ENCODE measurements at places on chromosomes 1 and 21.
A peak's percentile ranks its signal among the peaks of the same experiment; 100 is the strongest.

DNA sequence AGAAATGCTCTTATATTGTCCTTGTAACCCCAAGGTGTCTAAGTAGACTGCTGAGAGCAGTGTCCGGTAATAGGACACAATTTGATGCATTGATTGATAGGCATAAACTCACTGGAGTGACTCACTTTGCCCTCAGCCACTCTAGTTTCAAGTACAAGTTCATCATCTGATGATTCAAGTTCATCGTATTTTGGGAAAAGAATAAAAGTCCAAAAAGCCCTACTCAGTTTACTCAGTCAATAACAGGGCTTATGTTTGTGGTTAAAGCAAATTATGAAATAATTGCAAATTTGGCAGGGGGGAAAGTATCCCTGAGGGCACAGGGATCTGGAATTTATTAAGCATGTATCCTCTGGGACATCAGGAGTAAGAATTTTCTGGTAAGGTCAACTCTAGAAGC, 7.6 kb upstream of the ATF3 start:
- no peak for DNase-seq

- no peak for DNase-seq
Observed at GRCh38 chr1:12539705-12540579, 78.1 kb downstream of the DHRS3 start.

DNA sequence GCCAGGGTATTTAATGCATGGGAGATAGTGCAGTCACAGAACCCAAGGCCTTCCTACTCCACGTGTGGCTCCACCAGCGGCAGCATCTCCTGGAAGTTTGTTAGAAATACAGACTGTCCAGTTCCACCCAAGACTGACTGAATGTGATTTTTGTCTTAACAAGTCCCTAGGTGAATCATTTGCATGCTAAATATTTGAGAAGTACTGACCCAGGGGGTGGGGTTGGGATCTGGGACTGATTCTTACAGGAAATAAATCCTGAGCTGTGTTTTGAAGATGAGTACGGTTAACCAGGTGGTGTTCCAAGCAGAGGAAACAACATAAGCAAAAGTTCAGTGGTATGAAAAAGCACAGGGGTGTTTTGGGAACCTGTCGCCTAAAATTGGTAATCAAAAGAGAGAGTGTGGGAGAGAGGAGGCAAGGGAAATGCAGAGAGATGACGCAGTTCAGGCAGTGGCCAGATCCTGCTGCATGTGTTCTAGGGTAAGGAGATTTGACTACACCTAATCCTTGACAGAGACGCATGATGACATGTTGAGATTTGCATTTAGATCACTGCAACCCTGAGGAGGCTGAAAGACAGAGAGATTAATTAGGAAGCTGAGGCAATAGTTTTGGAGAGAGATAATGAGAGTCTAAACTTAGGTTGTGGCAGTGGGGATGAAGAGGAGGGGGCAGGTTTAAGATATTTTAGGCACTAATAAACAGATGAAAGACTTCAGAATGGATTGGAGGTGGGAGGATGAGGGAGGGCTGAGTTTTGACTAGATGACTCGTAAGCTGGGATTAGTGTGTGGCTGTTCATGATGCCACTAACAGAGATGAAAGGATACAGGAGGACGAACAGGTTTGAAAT, 3.7 kb upstream of the ZNF326 start:
- DNase-seq: no peak

DNA sequence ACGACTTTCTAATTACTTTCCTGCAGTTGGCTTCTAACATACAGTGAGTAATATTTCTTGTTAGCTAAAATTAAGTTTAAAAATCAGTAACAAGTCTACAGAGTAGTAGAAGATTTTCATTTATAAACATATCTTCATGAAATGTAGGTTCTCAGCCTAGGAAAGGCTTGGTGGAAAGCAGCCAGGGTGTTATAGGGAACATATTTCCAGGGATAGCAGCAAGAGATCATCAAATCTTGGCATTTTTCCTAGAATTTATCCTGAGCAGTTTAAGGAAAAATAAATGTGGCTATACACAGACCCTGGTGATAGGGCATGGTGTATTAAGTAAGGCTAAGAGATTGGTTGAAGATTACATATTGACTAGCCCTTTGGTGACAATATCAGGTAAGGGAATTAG, 203.5 kb upstream of the NEGR1 start:
- DNase-seq: no peak

- DNase-seq: no peak
Observed at GRCh38 chr1:192459467-192459866, 116.1 kb upstream of the RGS1 start.

DNA sequence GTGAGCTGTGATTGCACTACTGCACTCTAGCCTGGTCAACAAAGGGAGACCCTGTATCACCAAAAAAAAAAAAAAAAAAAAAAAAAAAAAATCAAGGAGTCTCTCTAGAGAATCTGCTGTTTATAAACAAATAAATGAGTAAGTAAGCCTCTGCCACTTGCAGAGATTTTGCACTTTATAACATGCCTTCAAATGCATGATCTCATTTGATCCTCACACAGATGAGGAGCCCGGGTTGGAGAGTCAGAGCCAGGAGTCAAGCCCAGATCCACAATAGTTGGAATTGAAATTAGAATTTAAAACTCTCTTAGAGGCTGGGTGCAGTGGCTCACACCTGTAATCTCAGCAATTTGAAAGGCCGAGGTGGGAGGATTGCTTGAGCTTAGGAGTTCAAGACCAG, 4.0 kb downstream of the PRELP start:
- no peak for DNase-seq

GRCh38 chr1:186082235-186082937, 292.7 kb downstream of the TPR start:
- peak; percentile 99 for DNase-seq

DNA sequence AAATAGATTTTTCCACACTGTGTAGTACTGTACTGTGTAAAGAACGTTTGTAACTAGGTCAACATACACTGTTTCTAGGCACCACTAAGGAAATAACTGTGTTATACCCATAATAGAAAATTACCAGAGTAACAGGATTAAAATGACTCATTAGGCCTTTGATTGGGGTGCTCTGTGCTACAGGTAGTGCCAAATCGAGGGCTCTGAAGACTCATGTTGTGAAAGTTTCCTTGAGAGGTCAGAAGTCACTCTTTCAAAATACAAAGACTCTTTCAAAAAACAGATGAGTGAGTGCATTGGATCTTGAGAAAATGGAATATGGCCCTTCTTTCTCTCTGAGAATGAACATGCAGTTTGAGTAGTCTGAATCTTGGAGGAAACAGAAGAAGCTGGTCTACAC, 143.0 kb downstream of the MRPL39 start:
- no peak for DNase-seq

DNA sequence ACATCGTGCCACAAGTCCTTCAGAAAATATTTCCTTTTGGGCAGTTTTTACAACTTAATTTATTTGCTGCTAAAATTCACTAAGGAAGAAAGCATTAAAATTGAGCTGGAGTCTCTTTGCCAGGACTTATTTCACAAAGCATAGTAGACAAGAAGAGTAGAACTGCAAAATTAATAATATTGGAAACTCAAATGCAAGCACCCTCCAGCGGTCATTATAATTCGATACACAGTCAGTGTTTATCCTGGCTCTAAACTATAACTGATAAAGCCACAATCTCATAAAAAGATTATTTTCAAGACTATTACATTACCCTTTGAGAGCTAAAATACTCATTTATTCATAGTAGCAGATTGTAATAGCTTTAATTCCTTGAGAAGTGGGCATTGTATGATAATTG, 655.4 kb downstream of the RWDD3 start:
- DNase-seq: no peak

- DNase-seq: peak; percentile 40
Observed at GRCh38 chr21:18249672-18250071, 5.0 kb downstream of the CHODL start.

GRCh38 chr1:144551543-144552424, 40.9 kb upstream of the PPIAL4F start:
- no peak for DNase-seq

DNA sequence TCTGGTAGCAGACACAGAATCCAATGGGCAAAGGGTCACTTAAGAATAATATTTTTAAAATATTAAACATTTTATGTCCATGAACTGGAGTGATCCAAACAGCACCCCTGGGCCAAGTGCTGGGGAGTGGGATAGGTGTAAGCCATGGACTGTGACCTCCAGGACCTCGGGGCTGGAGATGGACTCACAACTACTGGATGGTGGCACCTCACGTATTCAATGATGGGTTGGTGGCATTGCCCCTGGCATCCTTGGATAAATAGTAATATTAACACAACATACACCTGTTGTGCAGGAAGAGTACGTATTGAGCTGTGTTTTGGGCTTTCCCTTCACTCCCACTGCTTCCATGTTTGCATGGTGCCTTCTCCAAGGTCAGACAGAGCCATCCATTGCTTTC, 39.3 kb upstream of the TENT5C start:
- DNase-seq: no peak

DNA sequence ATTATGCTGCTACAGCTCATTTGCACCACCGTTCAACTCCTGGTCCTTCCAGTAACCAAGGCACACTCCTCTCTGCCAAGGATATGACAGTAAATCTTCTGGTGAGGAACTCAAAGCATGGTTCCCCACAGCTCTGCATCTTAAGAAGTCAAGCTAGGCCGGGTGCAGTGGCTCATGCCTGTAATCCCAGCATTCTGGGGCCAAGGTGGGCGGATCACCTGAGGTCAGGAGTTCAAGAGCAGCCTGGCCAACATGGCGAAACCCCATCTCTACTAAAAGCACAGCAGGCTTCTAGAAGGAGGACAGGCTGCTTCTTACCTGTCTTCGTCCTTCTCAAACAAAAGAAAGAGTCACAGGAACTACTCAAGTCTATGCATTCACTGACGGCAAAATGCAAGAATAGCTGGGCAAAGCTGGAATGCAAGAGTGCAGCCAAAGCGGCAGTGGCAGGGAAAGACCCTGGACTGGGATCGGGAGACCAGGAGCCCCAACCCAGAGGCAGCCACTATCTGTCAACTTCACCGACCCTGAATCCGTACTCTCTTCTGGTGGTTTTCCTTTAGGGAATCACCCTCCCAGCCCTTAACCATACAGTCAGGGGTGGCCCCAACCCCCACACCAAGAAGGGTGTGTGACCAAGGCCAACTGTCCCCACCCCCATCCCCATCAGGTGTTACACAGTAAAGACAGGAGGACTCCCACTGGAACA, 75.5 kb downstream of the NPHP4 start:
- DNase-seq: no peak

GRCh38 chr1:21292984-21293536, 2.8 kb upstream of the ECE1 start:
- DNase-seq: no peak

DNA sequence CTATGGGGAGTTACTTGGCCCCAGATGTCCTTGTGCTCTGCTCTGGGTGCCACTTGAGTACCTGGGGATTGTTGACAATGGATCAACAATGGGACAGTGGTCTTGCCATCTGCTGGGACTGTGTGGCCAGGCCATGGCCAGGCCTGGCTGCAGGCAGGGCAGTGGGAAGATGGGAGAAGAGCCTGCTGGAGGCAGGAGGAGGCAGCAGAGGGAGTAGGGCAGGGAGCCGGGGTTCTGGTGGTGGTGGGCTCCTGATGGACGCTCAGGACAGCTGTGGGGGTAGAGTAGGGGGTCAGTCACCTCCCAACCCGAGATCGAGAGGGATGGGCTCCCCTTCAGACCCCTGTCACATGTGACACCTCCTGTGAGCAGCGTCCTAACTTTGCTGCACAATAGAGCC, 81.0 kb downstream of the ARHGEF10L start:
- DNase-seq: peak; percentile 17

GRCh38 chr1:160438317-160438918, 38.1 kb downstream of the VANGL2 start:
- no peak for DNase-seq

DNA sequence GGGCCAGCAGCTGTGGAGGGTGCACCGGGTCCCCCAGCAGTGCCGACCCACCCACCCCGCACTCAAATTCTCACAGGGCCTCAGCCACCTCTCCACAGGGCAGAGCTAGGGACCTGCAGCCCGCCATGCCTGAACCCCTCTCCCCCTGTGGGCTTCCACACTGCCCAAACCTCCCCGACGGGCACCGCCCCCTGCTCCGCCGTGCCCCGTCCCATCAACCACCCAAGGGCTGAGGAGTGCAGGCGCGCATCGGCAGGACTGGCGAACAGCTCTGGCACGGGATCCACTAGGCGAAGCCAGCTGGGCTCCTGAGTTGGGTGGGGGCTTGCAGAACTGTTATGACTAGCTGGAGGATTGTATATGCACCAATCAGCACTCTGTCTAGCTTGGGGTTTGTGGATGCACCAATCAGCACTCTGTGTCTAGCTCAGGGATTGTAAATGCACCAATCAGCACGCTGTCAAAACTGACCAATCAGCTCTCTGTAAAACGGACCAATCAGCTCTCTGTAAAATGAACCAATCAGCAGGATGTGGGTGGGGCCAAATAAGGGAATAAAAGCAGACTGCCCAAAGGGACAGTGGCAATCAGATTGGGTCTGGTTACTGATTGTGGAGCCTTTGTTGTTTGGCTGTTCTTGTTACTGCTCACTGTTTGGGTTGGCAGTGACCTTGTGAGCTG, 12.4 kb upstream of the RCAN3 start:
- no peak for DNase-seq

- no peak for DNase-seq
Observed at GRCh38 chr1:51157395-51157794, 55.4 kb downstream of the C1orf185 start.

DNA sequence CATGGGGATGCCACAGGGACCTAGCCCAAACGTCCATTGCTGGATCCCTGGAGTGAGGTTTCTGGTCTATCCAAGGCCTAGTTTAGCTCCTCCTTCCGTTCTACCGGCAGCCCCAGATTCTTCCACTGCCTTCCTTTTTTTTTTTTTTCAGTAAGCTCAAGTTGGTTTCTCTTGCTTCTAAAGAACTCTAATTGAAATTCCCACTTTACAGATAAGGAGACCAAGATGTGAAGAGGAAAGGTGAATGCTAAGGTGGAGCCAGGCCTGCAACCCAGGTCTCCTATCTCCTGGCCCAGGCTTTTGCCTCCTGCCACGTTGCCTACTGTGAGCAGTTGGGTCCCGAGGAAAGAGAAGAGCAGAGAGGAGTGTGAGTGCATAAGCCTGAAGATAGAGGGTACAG, 31.5 kb upstream of the CLIC4 start:
- no peak for DNase-seq

DNA sequence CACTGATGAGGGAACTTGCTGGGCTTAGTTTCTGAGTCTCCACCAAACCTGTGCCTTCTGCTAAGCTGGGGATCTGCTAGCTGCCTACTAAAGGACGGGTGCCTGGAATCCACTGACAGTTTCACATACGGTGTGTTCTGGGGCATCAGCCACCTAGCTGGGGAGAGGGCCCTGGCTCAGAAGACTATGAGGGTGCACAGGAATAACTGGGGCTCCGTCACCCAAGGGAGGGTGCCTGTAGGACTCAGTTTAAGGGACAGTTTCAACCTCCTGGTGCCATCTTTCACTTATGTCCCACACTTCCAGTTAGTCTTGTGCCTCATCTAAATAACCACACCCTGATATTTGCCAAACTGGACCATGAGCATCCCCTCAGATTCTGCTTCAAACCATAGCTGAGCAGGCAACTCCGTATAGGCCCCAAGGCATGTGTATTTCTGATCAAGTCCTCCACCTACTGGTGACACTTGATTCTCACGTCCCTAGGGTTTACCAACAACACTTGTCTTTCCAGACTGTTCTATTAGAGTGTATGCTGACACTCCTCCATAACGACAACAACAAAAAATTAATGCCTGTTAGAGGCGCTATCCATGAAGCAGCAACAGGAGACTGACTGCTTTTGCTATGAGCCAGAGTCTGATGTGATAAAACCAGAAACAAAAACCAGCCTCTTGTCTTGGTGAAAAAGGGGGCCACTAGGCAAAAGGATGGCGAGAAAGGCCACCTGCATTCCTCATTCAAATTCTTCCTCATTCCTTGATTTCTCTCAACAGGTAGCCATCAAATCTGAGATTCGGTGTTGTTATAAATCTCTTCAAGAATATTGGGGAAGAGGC, 55.0 kb upstream of the PAXBP1 start:
- peak; percentile 72 for DNase-seq

GRCh38 chr1:35210321-35211119, 17.6 kb upstream of the SFPQ start:
- DNase-seq: no peak

All from DMS53 (cell line).